Right ventricle myocardium inferior (tissue), 1 donor: ENCODE measurements at places on chromosomes 7 and 10.

DNA sequence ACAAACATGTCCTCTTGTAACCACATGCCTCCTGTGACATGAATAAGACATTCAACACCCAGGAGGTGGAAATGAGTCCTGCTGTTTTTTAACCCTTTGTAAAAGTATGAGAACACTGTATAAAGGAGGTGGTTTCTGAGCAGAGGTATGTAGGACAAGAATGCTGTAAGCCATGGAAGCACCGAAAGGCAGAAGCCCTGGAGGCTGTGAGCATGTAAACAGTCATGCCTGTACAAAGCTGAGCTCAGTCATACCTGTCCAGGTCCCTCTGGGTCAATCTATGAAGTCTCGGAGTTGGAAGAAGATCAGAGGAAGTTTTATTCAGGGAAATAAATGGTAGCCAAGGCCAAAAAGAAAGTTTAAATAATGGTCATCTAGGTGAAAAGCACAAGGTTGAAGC is 34.7 kb upstream of the XPNPEP1 start:
- no peak for DNase-seq

GRCh38 chr7:111199643-111200042 is 108.7 kb downstream of the LRRN3 start:
- no peak for DNase-seq

GRCh38 chr7:47423196-47423595 is 158.7 kb downstream of the TNS3 start:
- no peak for DNase-seq

GRCh38 chr7:17434841-17435692 is 136.6 kb downstream of the AHR start:
- DNase-seq, result no peak

- no peak for DNase-seq
Measured at GRCh38 chr10:79628083-79628482, 17.3 kb downstream of the SFTPA1 start.

- DNase-seq, result no peak
Measured at GRCh38 chr10:119233821-119234220, 26.4 kb downstream of the GRK5 start.

- DNase-seq, result no peak
Measured at GRCh38 chr7:83040484-83040883, 122.2 kb downstream of the PCLO start.

DNA sequence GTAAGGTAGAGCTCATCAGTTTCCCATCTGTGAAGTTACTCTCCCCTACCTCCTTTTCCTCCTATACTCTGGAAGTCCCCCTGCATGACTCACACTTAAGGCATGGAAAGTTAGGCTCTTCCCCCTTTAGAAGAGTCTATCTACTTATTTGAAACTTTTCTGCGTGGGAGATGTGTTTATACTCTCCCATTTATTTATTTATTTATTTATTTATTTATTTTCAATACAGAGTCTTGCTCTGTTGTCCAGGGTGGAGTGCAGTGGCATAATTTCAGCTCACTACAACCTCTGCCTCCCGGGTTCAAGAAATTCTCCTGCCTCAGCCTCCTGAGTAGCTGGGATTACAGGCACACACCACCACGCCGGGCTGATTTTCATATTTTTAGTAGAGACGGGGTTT is 107.5 kb upstream of the JCAD start:
- DNase-seq, result no peak

GRCh38 chr7:100914879-100915447 is 19.3 kb upstream of the ACHE start:
- no peak for DNase-seq

- no peak for DNase-seq
Measured at GRCh38 chr7:48042636-48043035, 7.3 kb downstream of the C7orf57 start.

GRCh38 chr10:112958275-112958995 is 8.4 kb downstream of the TCF7L2 start:
- no peak for DNase-seq

DNA sequence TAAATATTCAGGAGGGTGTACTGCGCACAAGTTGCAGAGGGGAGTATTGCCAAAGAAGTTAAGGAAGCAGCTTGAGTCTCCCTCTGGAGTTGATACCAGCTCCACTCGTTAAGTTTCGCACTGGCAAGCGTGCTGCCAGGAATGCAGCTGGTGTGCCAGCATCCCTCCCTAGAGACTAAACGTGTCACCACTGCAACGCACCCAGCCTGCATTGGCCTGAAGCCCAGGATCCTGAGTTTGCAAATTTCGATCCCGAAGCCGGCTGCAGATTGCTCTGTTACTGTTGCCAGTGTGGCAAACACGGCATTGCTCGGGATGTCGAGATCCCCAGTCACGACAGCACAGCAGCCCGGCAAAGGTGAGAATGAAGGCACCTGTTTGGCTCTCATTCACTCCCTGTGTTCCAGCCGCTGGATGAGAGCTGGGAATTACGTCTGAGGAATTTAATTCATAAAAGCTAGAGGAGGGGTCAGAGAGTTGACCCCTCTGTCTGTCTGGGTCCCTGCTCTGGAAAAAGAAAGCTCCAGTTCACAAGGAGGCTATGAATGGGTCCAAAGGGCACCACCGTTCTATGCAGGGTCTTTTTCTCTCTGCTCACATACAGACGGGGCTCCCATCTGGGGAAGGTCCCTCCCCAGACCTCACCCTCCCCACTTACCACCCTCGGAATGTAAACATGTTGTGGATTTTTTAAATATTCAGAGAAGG is 61.0 kb downstream of the NRP1 start:
- peak; percentile 92 for DNase-seq

- no peak for DNase-seq
Measured at GRCh38 chr7:36185092-36185491, 32.0 kb downstream of the EEPD1 start.

GRCh38 chr10:6877336-6877721 is 297.3 kb upstream of the PRKCQ start:
- DNase-seq, result no peak

- DNase-seq, result no peak
Measured at GRCh38 chr10:17923728-17924127, 28.0 kb upstream of the SLC39A12 start.

- DNase-seq, result no peak
Measured at GRCh38 chr7:45015313-45015712, 15.3 kb downstream of the CCM2 start.

DNA sequence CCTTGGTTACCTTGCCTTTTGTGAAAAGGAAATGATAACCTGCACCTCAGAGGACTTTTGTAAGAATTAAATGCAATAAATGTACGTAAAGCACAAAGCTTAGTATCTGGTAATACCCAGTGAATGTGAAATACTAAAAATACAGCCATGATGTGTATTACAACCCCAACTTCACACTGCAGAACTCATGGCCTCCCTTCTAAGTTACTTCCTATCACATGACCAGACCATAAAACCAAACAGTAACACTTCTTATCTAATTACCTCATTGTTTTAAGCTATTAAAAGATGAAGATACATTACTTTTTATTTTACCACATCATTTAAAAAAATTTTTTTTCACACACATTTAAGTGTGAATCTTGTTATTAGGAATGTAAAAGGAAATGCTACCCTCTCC is 29.0 kb downstream of the VPS41 start:
- no peak for DNase-seq

- DNase-seq, result no peak
Measured at GRCh38 chr7:7438851-7439250, 96.8 kb downstream of the COL28A1 start.

- no peak for DNase-seq
Measured at GRCh38 chr7:16450366-16450765, 15.2 kb downstream of the SOSTDC1 start.

- no peak for DNase-seq
Measured at GRCh38 chr7:98234429-98235147, 17.4 kb downstream of the TECPR1 start.

GRCh38 chr7:46450886-46451285 is 529.8 kb upstream of the IGFBP3 start:
- no peak for DNase-seq

- no peak for DNase-seq
Measured at GRCh38 chr7:85392326-85392725, 205.5 kb upstream of the SEMA3D start.

GRCh38 chr10:13527864-13528122 is 1.0 kb downstream of the BEND7 start:
- no peak for DNase-seq

DNA sequence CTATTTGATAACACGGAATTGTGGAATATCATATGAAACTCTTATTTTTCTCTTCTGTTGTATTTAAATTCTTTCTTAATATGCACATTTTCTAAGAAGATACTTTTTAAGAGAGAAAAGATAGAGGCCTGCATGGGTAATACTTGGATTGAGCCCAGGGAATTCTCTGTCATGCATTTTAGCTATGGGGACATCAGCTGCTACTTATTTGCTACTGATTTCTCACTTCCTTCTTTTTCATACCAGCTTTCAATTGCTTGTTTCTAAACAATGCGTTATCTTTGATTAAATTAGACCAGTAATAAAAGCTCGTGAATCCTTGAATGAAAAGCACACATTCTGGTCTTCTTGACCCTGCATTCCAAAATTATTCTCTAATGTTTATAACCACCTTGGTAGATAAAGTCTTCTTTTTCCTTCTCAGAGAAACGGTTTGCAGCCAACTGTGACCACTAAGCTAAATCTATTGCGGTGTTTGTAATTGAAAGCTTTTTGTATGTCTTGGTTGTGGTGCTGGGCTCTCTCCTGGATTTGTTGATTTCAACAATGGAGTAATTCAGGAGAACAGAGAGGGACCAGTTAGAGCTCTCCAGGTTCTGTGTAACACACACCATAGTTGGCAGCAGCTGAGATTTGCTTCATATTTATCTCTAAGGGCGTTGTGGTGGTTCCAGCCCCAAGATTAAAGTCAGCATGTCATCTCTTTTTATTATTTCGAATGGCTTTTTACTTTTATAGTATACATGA is 139.3 kb downstream of the PPP1R9A start:
- no peak for DNase-seq

GRCh38 chr10:73465978-73466726 is 29.7 kb downstream of the PPP3CB start:
- no peak for DNase-seq

DNA sequence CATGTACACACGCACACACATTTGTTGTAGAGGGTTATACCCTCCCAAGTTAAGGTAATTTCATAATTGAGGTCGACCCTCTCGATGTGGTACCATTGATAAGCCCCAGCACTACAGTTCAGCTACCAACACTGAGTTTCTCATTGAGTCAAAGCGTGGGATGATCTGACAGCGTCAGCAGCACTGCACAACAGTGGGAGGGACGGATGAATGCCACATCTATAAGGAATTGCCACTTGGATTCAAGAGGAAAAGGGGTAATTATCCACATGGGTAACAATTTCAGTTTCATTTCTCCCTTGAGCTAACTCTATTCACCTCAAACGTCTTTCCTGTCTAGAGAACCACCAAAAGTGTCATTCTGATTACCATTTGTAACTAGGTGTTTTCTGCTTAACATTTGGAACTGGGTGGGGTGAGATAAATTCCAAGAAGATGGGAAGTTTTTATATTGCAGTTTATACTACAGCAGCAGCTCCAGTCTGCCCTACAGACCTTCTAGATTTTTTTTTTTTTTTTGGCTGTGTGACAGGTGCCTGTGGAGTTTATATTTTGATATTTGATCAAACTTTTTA is 342.9 kb downstream of the AUTS2 start:
- no peak for DNase-seq

DNA sequence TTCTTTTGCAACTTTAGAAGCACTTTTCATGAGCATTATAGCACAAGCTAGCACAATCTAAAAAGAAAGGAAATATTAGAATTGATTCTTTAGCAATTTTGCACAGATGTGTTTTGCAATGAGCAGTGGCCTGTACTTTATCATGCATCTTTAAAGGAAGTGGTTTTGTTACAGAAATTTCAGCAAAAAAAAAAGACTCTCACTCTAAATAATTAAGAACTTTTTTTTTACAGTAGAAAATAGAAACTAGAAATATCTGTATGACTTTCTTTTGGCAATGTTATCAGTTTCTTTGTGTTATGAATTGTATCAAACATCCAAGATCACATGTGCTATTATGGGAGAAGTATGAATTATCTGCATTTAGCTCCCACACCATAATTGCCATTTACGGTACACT is 195.7 kb upstream of the KLF6 start:
- no peak for DNase-seq

GRCh38 chr10:8534096-8534495 is 479.6 kb downstream of the GATA3 start:
- no peak for DNase-seq

- no peak for DNase-seq
Measured at GRCh38 chr7:26670290-26670689, 194.1 kb downstream of the SKAP2 start.

GRCh38 chr10:88908194-88908593 is 28.1 kb downstream of the STAMBPL1 start:
- no peak for DNase-seq
